Tibial nerve (tissue), 4 donors: ENCODE measurements at places on chromosomes 5 and 9. TPM values are rescaled to one million over a fixed set of nuclear protein-coding genes. Genes with fewer than 3 reads are reported as not detected.

Gene IRX1
- total RNA-seq = 2.4 TPM

Gene SLC34A1
- total RNA-seq = not detected

Gene SPINK1
- not detected for total RNA-seq

Gene PCDHGB6
- total RNA-seq = 16.7 TPM

Gene SPATA31A3
- total RNA-seq = not detected

Gene FOXD4
- not detected for total RNA-seq

Gene SOWAHA
- total RNA-seq = 1.2 TPM

Gene DDX4
- total RNA-seq = not detected

Gene RAB3C
- total RNA-seq = 1.2 TPM

Gene CCNJL
- 0.44 TPM for total RNA-seq

Gene PSD2
- total RNA-seq = under 0.01 TPM

GRCh38 chr5:14184082-14184481 lies 40.9 kb downstream of the TRIO start:
- DNase-seq = no peak

DNA sequence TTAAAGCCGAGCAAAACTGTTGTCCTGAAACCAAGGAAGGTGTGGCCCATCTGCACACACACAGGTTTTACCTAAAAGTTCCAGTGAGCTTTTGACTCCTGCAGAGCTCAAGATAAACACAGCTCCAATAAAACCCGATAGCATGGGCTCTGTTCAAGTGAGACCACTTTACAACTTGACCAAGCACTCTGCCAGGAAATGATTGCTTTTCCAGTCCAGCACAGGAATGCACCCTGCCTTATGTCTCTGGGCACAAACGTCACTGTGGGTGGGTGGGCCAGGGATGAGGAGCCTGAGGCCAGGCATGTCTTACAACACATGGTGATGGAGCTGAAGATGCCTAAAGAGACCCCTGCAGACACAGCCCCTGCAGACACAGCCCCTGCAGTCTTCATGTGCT lies 115.3 kb downstream of the ROR2 start:
- no peak for DNase-seq

- DNase-seq = no peak
Observed at GRCh38 chr9:137247135-137247915, 3.8 kb upstream of the STPG3 start.

- no peak for DNase-seq
Observed at GRCh38 chr9:124675261-124676158, 95.6 kb downstream of the NR6A1 start.

DNA sequence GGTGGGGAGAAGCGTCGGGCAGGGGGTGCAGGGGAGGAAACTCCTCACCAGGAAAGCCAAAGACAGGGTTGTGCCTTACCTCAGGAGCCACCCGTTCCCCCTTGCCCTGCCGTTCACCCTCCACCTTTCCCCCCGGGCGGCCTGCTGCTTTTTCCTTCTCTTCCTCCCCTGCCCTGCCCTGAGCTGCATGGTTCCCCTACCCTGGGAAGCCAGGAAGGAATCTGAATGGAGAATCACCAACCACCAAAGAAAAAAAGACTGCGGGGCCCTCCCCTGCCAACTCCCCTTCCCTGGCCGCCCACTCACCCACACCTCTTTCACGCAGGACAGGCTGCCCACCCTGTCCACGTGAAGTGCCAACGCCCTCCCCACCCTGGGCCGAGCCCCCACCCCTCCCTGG lies 820 bp upstream of the NFX1 start:
- DNase-seq = no peak

DNA sequence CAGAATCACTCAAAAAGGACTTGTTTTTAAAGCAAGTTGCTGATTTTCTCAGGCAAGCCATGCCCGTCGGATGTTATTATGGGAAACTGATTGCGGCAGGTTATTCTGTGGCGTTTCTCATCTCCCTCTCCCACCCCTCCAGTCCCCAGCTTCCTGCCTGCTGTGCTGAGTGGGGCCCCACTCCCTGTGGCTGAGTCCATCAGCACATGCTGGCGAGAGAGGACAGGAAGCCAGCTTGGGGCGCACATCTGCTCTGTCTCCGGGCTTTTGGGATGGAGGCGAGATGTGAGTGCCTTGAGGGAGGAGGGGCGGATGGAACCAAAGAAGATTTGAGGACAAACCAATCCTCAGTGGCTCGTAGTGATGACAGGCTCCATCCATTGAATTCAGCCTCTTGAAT lies 108.0 kb downstream of the DAPK1 start:
- no peak for DNase-seq

DNA sequence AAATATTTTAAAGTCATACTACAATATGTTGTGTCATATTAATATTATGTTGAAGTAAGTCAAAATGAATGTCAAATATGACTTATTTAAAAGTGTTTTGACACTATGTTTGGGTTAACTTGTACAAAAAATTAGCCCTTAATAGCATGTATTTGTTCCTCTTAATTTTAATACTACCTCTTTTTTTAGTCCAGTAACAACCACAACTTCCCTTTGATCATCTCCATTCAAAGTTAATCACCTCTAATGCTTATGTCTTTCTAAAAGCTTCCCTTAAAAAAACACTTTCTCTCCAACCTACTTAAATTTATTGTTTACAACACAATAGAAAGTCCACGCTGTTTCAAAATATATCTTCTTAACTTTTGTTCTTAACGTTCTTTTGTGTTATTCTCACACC lies 9.6 kb downstream of the SLCO4C1 start:
- DNase-seq = no peak

- no peak for DNase-seq
Observed at GRCh38 chr9:23811633-23812032, 14.4 kb downstream of the ELAVL2 start.

DNA sequence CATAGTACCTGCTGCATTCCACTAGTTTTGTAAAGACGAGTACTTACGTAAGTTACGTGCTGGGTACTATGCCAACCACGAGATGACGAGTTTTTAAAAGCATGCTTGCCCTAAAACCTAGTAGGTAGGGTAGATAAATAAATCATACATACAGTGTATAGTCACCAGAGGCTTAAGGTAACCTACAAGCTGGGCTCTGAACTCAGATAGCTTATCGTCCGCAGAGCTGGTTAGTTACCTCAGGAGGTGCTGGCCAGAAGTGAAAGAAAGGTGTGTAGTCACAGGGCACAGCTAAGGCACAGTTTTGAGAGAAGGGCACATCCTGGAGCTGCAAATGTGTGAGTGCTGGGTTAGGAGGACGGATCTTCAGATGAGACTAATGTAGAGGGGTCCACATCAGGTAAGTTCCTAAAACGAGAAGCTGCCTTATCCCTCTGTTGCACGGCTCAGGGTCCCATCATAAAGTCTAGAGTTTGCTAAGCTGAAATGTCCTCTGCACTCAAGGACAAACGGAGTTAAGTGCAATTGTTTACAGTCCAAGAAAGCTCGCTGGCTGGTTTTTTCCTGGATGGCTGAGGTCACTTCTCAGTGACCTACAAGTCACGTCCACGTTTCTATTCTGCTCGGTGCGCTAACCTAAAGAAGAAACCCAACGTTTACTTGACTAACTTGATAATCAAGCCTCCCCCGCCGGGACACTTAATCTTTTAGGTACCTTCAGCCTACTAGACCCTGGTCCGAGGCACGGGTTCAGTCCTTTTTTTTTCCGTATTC lies 1.1 kb upstream of the SNX24 start:
- no peak for DNase-seq

GRCh38 chr5:164361986-164362385 lies 856.6 kb downstream of the MAT2B start:
- no peak for DNase-seq

GRCh38 chr5:60835554-60835953 lies 8.5 kb downstream of the ELOVL7 start:
- DNase-seq = no peak

- no peak for DNase-seq
Observed at GRCh38 chr5:117973785-117974184, 1014.6 kb downstream of the DTWD2 start.

DNA sequence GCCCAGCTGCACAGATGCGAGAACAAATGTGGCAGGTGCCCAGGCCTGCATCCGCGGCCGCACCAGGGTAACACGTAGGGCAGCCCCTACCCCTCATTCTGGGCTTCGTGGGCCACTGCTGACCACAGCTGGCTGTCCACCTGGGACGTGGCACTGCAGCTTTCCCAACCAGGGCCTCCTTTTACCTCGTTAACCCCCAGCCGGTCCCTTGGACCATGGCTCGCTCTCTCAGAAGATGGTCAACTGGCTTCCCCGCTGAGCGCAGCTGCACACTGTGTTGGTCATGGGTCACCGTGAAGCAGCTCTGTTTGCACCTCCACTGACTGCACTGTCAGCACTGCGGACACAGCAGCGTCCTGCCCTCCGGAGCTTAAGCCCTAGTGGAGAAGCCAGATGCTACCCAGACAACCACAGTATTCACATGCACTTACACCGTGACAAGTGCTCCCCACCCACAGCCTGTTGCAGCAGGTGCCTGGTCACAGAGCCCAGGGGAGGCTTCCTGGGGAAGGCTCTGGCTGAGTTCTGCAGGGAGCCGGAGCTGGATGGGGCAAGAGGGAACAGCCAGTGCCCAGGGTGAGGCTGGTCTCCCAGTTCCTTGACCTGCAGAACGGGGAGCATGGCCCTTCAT lies 10.5 kb upstream of the PLEKHG4B start:
- DNase-seq = no peak

- DNase-seq = no peak
Observed at GRCh38 chr5:92308679-92309078, 925.6 kb upstream of the ARRDC3 start.

- no peak for DNase-seq
Observed at GRCh38 chr9:87840134-87840533, 42.5 kb upstream of the SPATA31E1 start.

GRCh38 chr5:64773533-64773932 lies 4.8 kb downstream of the CWC27 start:
- no peak for DNase-seq

DNA sequence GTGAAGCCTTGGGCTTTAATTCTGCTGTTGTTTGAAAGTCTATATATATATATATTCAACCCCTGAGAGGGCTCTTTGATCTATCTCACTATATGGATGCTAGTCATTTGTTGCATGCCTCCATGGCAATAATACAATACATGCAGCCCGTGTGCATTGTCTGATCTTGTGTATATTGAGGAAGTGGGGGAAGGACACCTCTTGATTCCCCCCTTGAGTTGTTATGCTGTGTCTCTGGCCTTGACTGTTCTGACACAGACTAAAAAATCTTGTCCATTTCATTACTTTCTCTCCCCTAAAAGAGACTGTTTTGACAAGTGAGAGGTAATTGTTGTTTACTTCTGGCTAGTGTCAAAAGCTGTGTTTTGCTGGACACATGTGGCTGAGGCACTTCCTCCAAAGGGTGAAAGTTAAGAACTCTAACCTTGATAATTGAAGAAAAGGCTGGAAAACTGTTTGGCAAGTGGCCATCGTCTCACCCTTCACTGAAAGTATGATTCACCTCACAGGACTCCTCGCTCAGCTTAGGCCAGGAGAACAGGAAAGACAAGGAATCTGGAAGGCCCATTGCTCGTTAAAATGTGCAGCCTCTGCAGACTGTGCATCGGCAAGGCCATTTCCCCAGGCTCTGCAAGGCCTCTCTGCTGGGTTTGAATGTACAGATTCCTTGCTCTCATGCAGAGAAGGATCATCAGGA lies 304.0 kb downstream of the PRELID2 start:
- DNase-seq = no peak

DNA sequence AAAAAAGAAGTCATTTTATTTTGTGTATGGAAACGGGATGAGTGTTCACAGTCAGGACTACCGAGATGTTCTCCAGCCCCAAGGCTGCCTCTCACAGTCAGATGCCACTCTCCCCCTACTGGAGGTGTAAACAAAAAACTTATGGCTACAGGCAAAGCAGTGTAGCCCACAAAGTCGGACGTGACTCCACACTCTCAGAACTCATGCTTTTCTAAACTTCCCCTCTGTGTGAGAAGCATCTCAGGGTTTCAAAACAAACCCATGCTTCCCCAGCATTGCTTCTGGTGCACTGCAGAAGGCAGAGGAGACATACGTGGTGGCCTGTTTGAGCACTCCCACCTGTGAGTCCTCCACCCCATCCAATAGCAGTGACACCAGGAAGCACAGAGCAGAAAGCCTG lies 580.3 kb downstream of the BNC2 start:
- no peak for DNase-seq

DNA sequence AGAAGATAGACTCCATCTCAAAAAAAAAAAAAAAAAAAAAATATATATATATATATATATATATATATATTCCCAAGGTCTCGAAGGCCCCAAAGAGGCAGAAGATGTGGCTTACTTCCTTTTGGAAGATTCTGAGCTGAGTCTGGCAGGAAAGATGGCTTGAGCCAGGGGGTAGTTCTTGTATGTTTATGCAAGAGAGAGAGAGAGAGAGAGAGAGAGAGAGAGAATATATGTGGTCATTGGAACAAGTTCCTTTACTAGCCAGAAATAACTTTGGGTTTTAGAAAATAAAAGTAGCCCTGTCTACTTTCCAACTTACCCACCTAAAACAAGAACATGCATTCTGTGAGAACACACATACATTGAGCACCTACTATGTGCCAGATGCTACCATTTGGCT lies 17.6 kb downstream of the NCS1 start:
- DNase-seq = no peak

DNA sequence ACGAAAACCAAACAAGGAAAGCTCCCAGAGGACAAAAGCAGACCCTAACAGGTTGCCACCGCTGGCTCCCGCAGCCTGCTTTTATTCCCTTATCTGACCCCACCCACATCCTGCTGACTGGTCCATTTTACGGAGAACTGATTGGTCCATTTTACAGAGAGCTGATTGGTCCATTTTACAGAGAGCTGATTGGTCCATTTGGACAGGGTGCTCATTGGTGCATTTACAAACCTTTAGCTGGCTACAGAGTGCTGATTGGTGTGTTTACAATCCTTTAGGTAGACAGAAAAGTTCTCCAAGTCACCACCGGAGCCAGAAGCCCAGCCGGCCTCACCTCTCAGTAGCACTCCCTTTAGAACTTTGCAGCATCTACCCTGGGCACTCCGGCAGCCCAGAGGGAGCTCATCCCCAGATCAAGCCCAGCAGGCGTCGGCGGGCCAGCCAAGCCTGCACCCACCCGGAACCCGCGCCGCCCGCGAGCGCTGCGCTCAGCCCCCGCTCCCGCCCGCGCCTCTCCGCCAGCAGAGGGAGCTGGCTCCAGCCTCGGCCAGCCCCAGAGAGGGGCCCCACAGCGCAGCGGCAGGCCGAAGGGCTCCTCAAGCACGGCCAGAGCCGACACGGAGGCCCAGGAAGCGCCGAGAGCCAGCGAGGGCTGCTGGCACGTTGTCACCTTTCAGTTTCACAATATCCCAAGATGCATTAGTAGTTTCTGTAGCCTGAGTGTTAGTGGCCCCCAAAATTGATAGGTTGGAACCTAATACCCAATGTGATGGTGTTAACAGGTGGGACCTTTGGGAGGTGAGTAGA lies 35.3 kb upstream of the CLPTM1L start:
- DNase-seq = no peak

DNA sequence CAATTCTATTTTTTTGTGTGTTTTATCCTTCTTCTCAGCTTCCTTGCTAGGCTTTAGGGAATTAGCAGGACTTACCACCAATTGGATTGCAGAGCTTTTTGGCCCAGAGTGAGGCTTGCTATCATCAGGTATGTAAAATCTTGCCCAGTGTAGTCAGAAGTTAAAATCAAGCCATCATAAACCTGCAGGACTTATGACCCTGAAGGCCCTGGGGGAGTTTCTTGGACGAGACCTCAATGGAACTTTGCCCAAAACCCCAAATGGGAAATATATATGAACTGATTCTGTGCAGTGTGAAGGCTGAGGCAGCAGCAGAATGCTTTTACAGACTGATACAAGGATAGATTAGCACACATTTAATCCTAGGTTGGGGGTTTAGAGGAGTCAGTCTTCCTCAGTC lies 287.0 kb downstream of the SH3GL2 start:
- no peak for DNase-seq

GRCh38 chr5:143347046-143347445 lies 56.4 kb downstream of the NR3C1 start:
- DNase-seq = no peak

- DNase-seq = no peak
Observed at GRCh38 chr9:19119801-19120440, 7.4 kb downstream of the PLIN2 start.
